Bronchus fibroblast of lung (primary cell): ENCODE measurements at places on chromosomes 7 and 10. TPM values are rescaled to one million over a fixed set of nuclear protein-coding genes. Genes with fewer than 3 reads are reported as not detected.

Gene GJD4
- total RNA-seq: not detected in 2 replicates

Gene NUPR2
- not detected in 2 replicates for total RNA-seq

Gene STAG3
- total RNA-seq: 0.84 and 1.8 TPM in 2 replicates

Gene AKR1D1
- total RNA-seq: not detected in 2 replicates

Gene DIP2C
- 9.5 and 10.9 TPM in 2 replicates for total RNA-seq
